Right ventricle myocardium superior (tissue), 1 donor: ENCODE measurements at places on chromosomes 1 and 21. TPM values are rescaled to one million over a fixed set of nuclear protein-coding genes. Genes with fewer than 3 reads are reported as not detected.

TGFB2 gene
- 1.5 TPM for total RNA-seq

GOLT1A gene
- total RNA-seq = not detected

TPTE gene
- not detected for total RNA-seq

LMX1A gene
- total RNA-seq = not detected

RAB7B gene
- total RNA-seq = 1.2 TPM

NCAM2 gene
- 4.3 TPM for total RNA-seq

RHCE gene
- total RNA-seq = 1.0 TPM

- peak; percentile 39 for DNase-seq
Observed at GRCh38 chr1:42940851-42941639, 17.6 kb downstream of the SLC2A1 start.

DNA sequence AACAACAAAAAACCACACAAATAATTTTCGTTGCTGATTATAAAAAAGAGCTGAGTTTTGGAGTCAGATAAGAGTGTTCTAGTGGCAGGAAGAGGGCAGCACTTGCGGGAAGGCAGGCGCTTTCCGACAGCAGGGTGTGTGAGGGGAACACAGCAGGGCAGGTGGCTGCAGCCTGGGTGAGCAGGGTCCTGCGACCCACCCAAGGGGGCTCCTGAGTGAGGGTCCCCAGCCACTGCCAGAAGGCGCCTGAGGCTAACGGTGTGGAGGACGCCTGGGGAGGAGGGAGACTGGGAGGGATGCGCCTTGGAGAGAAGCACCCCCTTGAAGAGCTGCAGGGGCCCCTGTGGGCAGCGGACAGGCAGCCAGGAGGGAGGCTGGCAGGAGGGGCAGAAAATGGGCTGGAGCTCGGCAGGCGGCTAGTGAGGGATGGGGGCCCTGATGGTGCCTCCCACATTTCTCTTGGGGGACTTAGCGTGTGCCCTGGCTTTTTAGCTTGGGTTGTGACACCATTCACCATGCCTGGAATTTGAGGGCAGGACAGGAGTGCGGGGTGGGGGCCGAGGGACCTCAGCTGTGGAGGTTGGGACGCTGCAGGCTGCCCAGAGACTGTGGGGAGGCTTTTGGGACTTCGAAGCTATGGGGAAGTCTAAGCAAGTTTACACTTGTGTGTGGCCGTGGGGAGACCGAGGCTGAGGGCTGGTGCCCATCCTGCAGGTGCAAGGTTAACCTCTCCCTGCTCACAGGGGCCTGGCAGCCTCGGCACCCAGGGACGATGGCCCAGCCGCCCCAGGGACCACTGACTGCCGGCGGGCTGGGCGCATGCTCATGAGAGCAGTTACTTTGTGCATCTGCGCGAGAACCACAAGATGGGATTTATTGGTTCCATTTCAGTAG is 111.4 kb downstream of the SIK1 start:
- no peak for DNase-seq

DNA sequence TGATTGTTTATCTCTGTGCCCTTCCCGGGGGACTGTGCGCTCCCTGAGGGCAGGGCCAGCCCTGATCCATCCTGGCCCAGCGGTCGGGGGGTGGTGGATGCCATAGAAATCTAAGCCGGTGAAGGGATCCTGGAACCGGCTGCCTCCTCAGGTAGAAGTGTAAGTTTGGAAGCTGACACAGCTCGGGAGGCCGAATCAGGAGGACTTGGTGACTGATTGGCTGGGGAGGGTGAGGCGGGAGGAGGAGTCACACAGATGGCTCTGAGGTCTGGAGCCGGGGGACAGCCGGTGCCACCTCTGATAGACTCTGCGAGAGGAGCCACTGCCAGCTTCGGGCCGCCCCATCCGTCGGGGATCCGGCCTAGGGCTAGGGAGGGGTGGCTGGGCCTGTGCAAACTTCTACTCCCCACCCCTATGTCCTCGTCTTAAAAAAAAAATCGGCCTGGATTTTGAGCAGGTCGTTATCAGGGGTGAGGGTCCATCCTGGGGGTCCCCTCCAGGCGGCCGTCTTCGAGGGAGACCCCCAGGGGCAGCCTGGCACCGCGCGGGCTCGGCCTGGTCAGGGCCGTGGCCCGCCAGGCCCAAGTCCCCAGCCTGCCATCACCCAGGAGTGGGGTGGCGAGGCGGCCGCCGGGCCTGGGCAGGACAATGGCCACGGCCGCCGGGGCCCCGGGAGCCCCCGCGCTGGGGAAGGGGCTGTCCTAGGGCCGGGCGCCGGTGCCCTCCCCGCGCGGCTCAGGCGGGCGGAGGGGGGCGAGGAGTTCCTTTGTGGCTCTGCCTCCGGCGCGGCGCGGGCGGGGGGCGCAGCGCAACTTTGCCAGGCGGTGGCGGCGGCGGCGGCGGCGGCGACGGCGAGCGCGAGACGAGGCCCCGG is 708 bp upstream of the ZNF362 start:
- DNase-seq = peak; percentile 84

DNA sequence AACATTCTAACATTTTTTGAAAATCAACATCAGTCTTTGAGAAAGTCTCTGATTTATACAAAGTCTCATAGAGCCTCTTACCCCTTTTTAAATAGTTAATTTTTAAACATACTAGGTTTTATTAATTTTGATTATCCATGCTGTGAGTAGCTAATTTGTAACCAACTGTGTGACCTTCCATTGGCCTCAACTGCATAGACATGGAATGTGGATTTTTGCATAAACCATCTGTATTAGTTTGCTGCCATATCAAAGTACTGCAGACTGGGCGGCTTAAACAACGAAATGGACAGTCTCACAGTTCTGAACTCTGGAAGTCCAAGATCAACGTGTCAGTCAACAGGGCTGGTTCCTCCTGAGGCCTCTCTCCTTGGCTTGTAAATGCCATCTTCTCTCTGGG is 89.2 kb upstream of the AJAP1 start:
- no peak for DNase-seq

DNA sequence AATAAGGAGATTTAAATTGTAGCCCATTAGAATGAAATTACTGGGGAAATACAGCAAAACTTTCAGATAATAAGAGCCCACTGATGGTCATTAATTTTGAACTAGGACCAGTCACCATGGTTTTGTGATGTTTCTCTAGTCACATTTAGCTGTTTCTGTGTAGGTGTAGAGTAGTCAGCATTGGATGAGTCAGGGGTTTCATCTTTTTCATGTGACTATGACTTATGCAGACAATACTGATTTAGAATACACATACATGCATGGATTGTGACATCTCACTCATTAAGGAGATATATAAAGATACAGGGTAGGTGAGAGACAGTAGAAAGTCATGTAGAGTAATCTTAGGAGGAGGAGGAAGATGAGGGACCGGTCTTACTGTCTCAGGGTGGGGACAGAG is 1192.7 kb downstream of the KCNT2 start:
- DNase-seq = no peak

GRCh38 chr1:10117865-10118264 is 85.1 kb downstream of the UBE4B start:
- no peak for DNase-seq

GRCh38 chr1:109477821-109478220 is 5.9 kb upstream of the ATXN7L2 start:
- no peak for DNase-seq

- no peak for DNase-seq
Observed at GRCh38 chr1:82818586-82818985, 1017.9 kb downstream of the ADGRL2 start.

GRCh38 chr1:54816130-54816529 is 15.0 kb upstream of the TTC22 start:
- no peak for DNase-seq
